Thoracic aorta (tissue), 2 donors: ENCODE measurements at places on chromosomes 7 and 10. TPM values are rescaled to one million over a fixed set of nuclear protein-coding genes. Genes with fewer than 3 reads are reported as not detected.

The ZNF12 gene
- 18.5 TPM for total RNA-seq

The FMC1 gene
- 7.9 TPM for total RNA-seq

The CCDC3 gene
- total RNA-seq: 137 TPM

The MRPS24 gene
- 71.8 TPM for total RNA-seq

The AQP1 gene
- 1,768 TPM for total RNA-seq

The CXCL12 gene
- total RNA-seq: 149 TPM

- no peak for DNase-seq
Measured at GRCh38 chr7:1533255-1533546, 2.7 kb downstream of the MAFK start.

DNA sequence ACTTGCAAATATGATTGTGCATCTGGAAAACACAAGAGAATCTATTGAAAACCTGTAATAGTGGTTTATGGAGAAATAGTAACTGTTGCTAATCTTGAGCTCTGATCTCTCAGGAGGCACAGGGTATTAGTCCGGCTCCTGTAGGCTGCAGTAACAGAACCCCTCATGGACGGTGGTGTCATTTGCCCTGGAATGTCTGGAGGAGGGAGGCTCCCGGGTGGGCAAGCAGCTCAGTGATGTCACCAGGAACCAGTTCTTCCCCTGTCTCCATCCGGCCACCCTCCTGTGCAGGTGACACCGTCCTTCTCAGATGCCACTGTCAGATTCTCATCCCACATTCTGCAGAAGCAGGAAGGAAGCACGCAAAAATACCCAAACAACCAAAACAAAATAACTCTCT is 29.3 kb downstream of the INPP5A start:
- DNase-seq: no peak

DNA sequence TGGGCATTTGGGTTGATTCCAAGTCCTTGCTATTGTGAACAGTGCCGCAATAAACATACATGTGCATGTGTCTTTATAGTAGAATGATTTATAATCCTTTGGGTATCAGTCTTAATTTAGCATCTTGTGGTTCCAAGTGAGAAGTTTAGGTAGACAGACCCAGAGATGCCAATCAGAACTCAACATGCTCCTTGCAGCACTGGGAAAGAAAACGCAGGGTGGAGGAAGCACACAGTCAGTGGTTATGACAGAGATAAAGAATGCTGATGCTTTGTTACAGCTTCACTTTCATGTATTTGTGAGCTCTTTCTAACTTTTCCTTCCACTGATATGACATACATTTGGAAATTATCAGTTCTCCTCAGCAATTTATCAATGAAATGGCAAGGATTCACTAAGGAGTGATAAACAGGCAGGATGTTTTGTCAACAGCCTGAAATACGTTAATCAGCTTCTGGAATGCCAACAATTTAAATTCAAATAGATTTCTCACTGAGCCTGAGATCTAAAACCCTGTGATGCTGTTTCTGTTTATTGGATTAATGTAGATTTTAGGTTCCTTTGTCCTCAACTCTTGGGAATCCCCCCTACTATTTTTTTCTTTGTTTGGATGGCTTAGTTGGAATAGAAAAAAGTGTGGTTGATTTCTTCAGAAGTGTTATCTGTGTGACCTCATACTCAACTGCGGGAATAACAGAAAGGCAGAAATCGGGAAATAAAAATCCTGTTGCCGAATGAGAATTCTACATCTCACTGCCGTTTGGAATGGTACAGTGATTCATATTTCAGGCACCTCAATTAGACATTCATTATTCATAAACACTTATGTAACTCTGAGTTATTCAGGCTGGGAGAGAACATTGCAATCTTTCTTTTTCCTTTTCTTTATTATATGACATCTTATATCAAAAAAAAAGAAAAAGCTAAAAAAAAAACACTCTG is 675.0 kb downstream of the CNTNAP2 start:
- no peak for DNase-seq

GRCh38 chr7:35524112-35524804 is 170.7 kb downstream of the HERPUD2 start:
- no peak for DNase-seq

GRCh38 chr7:116315293-116315692 is 105.0 kb downstream of the TES start:
- no peak for DNase-seq

- DNase-seq: peak; percentile 57
Measured at GRCh38 chr10:72048450-72049124, 39.8 kb downstream of the SPOCK2 start.

DNA sequence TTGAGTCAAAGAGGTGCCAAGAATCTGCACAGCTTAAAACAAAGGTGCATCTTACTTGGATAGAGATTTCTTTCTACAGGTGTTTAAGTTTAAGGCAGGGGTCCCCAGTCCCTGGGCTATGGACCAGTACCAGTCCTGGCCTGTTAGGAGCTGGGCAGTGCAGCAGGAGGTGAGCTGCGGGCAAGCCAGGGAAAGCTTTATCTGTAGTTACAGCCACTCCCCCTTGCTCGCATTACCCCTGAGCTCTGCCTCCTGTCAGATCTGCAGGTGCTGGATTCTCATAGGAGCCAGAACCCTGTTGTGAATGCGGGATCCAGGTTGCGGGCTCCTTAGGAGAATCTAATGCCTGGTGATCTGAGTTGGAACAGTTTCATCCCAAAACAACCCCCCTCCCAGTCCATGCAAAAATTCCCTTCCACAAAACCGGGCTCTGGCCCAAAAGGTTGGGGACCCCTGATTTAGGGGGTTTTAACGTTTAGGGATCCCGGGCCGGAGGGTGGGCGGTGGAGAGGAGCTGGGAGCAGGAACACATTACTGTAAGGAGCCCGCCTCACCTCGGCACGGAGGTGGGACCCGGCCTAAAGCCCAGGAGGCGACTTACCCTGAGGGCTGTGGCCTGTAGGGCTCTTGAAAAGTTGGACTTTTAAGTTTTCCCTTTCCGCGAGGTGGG is 60.2 kb downstream of the ZNF467 start:
- no peak for DNase-seq

GRCh38 chr10:77121829-77122228 is 515.8 kb downstream of the KCNMA1 start:
- no peak for DNase-seq

DNA sequence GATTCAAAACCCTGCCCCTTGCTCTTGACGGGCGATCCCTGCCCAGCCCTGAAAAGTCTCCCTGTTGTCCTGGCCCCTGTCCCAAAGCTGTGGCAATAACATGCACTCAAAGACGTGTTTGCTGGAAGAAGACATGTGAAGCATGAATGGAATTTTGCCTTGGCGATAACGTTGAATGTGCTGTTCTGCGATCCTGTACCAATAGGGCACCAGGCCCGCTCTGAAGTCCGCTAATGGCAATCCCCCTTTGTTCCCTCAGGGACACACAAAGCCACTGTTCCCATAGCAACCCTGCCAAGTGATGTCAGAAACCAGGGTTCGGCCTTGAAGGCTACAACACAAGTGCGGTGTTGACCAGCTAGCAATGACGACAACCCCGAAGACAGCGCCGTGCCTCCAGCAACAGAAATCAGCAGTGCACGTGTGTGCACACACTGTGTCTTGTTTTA is 284.6 kb downstream of the KLF6 start:
- peak; percentile 54 for DNase-seq

GRCh38 chr10:97003151-97003803 is 171.2 kb downstream of the LCOR start:
- DNase-seq: no peak

GRCh38 chr7:110105840-110106239 is 985.1 kb upstream of the LRRN3 start:
- DNase-seq: no peak

- no peak for DNase-seq
Measured at GRCh38 chr10:74913377-74913979, 87.1 kb downstream of the KAT6B start.
